Stimulated activated CD4-positive, alpha-beta T cell treated with anti-CD3 and anti-CD28 coated beads, Interleukin-4, amount 100 ng/mL, for 24 hours (primary cell): ENCODE measurements at places on chromosomes 4 and X.
A peak's percentile ranks its signal among the peaks of the same experiment; 100 is the strongest.

GRCh38 chrX:106932960-106933537 lies 12.8 kb downstream of the CLDN2 start:
- DNase-seq = no peak

- no peak for DNase-seq
Measured at GRCh38 chr4:30945586-30945985, 225.4 kb downstream of the PCDH7 start.

DNA sequence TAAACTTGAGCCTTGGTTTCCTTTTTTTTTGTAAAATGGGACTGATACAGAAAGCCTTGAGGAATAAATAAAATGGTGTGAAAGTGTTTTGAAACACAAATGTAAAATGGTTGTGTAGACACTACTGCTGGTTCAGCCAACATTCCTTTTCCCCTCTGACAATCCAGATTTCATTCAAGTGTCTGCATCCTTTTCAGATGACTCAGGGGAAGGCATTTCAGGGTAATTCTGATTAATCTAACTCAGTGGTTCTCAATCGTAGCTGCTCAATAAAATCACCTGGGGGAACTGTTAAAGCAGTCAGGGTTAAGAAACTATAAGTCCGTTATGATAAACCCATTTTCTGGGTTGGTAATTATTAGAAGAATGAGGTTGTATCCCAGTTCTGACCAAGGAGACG lies 4.6 kb downstream of the ARHGAP10 start:
- DNase-seq = no peak

- DNase-seq = no peak
Measured at GRCh38 chr4:125582302-125582701, 267.5 kb downstream of the FAT4 start.

GRCh38 chr4:141851246-141851891 lies 215.0 kb downstream of the IL15 start:
- no peak for DNase-seq

DNA sequence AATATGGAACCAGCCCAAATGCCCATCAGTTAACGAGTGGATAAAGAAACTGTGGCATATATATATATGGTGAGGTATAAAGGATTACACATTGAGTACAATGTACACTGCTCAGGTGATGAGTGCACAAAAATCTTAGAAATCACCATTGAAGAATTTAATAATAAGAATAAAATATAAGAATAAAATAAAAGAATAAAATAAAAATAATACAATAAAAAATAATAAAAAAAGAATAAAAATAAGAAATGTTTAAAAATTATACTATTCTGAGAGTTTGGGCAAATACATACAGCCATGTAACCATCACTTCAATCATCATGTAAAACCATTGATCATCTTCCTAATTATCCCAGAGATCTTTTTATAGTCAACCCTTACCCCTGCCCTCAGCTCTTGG lies 173.5 kb downstream of the AWAT2 start:
- DNase-seq = no peak

- DNase-seq = peak; percentile 4
Measured at GRCh38 chrX:51641421-51642021, 22.8 kb upstream of the CENPVL3 start.

- no peak for DNase-seq
Measured at GRCh38 chr4:7320206-7320797, 114.4 kb downstream of the PSAPL1 start.

GRCh38 chr4:1731180-1731579 lies 9.9 kb downstream of the TACC3 start:
- no peak for DNase-seq

GRCh38 chr4:105619188-105619931 lies 66.9 kb downstream of the ARHGEF38 start:
- DNase-seq = no peak

DNA sequence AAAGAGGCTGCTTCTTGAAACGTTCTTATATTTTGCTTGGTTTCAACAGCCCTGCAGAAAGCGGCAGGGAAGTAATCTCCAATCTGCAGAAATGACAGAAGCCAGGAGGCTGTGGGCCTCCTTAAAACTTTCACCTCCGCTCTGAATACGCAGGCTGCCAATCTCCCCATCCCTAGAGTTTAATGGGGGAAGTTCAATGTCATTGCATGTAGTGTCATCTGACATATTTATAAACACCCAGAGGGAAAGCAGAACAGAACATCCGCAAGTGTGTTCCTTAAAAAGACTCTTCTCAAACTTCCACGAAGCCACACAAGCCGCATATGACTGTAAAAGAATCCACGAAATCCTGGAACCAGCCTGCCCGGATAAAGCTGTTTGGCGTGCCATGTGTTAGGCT lies 148.8 kb upstream of the TBL1X start:
- DNase-seq = no peak

- DNase-seq = no peak
Measured at GRCh38 chr4:183447646-183448045, 3.2 kb downstream of the CDKN2AIP start.

DNA sequence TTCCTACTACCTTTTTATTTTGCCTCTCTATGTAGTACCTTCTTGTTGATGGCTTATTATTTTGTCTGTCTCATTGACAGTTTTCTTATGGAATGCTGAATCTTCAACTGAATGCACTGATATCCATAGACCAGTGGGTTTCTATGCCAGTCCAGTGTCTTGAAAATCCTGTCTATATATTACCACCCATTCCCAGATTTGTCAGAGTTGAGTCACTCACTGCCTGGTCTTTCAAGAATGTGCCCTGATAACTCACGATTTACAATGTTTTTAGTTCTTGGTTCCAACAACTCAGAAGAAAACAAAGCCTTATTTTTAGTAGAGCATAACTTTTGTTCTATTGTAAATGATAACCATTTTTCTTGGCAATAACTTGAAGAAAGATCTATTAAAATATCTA lies 606.0 kb upstream of the PITX2 start:
- DNase-seq = no peak

DNA sequence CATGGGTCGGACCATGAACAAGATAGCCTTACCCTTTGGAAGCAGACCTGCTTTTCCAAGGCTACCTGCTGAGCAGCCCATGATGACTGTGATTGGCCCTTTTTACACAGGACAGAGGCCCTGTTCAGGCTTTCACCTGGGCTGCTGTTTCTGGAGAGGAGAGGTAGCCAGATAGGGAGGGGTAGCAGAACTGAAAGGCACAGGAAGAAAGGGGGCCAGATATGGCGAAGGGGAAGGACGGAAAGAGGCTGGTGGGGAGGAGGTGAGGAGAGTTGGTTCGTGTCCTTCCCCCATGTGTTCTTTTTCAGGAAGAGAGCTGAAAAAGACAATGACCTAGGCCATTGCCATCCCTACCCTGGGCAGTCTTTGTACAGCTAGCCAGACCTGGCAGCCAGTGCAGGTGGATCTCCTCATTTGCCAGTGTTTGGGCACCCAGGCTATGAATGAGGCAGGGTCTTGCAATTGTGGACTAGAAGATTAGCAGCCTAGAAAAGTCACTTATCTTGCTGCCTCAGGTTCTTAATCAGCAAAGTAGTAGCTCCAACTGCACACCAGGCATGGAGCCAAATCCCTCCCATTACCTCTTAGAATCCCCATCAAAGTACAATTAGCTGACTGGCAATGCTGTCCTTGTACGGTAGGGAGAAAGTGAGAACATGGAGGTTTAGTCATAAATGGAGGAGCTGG lies 139.6 kb downstream of the AMMECR1 start:
- DNase-seq = no peak

- no peak for DNase-seq
Measured at GRCh38 chrX:47628982-47629381, 748 bp downstream of the CFP start.

- no peak for DNase-seq
Measured at GRCh38 chr4:116150152-116150551, 935.2 kb downstream of the TRAM1L1 start.

- no peak for DNase-seq
Measured at GRCh38 chr4:28436191-28437080, 1575.8 kb downstream of the STIM2 start.

GRCh38 chrX:108439961-108440696 lies 491 bp downstream of the COL4A5 start:
- DNase-seq = no peak
